ENCODE measurements at places on chromosomes 4 and X.

GRCh38 chr4:155789391-155789790, 30.6 kb downstream of the GUCY1B1 start:
- no peak for DNase-seq

GRCh38 chrX:118115953-118116712, 477 bp downstream of the KLHL13 start:
- DNase-seq: no peak

DNA sequence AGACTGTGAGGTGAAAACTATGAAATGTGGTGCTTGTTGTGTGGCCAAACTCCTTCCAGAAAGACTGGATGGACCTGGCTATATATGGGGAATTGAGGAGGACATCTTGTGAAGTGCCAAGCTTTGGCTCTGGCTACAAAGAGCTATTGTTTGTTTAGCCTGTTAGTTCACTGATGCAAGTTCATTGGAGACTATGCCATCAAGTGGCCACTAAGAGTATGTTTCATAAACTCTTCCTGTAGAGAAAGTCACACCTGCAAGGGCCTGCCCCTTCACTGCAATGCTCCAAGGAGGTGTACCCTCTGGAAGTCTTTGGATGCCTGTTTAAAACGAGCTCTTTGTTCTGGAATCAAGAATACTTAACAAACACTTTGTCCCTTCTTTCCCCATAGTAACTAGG, 382.0 kb downstream of the GABRG1 start:
- no peak for DNase-seq

DNA sequence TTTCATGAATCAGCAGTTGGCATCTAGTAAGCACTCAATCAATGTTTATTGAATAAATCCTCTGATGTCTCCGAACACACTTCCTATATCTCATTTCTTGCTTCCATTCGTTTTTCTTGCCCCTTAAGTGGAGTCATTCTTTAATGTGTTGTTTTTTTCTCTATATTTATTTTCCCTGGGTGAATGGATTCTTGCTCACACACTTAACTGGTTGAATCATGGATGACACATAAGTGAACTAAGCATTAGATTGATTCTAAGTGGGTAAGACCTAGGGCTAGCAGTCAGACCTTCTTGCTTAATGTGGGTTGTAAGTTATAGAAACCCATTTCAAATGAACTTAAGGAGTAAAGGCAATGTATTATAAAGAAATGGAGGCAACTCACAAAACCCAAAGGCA, 111.1 kb downstream of the RTL3 start:
- DNase-seq: no peak

DNA sequence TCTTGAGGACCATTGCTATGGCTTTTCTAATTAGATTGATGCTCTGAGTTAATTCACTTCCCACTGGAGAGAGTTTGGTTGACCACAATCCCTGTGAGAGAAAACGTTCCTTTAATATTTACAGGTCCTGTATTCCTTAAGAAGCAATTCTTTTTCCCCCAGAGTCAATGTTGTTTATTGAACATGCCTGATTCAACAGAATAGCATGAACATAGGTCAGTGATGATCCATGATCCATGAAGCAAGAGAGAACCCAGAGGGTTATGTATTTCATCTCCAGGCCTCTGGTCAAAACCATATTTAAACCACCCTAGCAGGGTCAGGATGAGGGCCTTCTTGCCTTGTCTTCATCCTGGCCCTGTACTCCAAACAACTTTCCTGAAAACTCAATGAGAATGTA, 39.4 kb upstream of the EFHC2 start:
- no peak for DNase-seq

DNA sequence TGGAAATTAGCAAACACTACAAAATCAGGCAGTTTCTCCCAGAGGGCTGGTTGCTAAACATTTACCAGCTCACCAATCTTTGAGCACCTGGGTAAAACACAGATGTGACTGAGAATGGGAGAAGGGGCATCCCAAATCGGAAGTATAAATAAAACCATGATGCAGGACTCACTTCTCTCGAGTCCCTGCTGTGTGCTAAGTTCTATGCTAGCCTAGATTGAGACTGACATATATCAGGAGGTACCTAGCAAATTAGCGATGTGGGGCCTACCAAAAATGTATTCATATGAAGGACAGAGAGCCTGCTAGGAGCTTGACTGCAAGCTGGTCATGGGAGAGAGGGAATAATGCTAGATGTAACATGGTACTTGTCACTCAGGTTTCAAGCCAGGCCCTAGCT, 171.9 kb upstream of the PGRMC2 start:
- DNase-seq: no peak

- no peak for DNase-seq
Measured at GRCh38 chrX:15214588-15214987, 55.3 kb downstream of the ASB9 start.

- DNase-seq: no peak
Measured at GRCh38 chrX:627510-627981, 3.0 kb upstream of the SHOX start.

GRCh38 chr4:162061214-162061613, 102.6 kb downstream of the FSTL5 start:
- no peak for DNase-seq

- no peak for DNase-seq
Measured at GRCh38 chr4:6710282-6710681, 617 bp upstream of the MRFAP1L1 start.

DNA sequence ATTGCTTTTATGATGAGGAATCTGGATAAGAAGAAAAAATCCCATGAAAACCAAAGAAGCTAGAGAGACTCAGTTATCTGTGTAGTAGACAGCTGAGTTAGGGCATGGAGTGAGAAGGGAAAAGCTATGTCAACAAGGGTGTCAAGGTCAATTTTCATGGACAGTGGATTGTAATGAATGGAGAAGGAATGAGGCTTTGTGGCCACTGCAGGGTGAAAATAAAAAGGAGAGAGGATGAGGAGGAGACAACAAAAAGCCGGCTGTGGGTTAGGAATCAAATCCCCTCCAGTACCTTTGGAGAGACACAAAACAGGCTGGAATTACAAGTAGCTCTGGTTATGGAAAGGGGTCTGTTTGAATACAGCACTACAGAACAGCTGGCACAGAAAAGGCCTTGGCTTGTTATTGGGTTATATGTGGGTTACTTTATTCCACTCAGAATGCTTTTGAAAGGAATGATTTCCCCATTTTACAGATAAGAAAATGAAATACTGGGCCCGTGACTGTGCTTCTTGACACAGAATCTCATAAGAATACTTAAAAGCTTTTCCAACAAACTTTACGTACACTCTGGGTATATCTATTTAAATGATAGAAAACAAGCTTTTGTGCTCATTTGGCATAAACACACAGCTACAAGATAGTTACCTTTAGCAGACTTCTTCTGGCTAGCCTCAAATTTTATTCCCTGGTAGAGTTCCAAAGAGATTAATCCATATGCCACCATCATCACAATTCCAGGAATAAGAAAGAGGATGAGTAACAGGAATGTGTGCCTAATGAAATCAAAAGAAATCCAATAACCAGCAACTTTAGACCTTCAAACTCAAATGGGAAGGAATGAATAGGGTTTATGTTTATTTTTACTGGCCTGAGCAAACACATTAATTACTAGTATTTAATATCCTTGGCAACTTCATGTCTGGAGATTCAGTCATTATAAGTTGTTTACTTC, 7.5 kb downstream of the CCKAR start:
- DNase-seq: no peak

GRCh38 chrX:105282077-105282476, 61.6 kb upstream of the TEX13A start:
- DNase-seq: no peak

- no peak for DNase-seq
Measured at GRCh38 chr4:70531981-70532380, 13.6 kb downstream of the AMTN start.

GRCh38 chr4:11801466-11802446, 373.1 kb upstream of the HS3ST1 start:
- no peak for DNase-seq

DNA sequence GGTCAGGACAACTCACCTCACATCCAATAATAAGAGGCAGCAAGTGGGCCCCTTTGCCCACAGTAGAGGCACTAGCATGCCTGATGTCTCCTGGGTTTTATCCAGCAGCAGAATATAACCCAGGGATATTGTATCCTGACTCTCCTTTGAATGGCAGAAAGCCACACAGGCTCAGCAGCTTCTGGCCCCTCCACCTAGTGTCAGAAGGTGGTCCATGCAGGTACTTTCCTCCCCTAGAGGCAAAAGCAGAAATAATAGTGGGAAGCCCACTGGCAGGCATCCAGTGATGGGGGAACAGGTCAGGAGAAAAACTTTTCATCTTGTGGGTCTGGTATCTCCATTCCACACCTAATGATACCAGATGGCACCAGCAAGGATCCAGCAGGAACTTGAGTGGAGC, 75.5 kb upstream of the IRS4 start:
- DNase-seq: no peak

GRCh38 chrX:70171624-70172023, 5.7 kb upstream of the DGAT2L6 start:
- no peak for DNase-seq

GRCh38 chrX:70025464-70025863, 24.3 kb downstream of the AWAT2 start:
- DNase-seq: no peak

GRCh38 chrX:82961129-82961528, 547.0 kb upstream of the POU3F4 start:
- no peak for DNase-seq

- DNase-seq: no peak
Measured at GRCh38 chr4:169988252-169988651, 37.9 kb downstream of the MFAP3L start.

GRCh38 chr4:72629540-72629939, 60.5 kb upstream of the ADAMTS3 start:
- DNase-seq: no peak

- DNase-seq: no peak
Measured at GRCh38 chrX:31550158-31550557, 478.3 kb upstream of the FTHL17 start.

DNA sequence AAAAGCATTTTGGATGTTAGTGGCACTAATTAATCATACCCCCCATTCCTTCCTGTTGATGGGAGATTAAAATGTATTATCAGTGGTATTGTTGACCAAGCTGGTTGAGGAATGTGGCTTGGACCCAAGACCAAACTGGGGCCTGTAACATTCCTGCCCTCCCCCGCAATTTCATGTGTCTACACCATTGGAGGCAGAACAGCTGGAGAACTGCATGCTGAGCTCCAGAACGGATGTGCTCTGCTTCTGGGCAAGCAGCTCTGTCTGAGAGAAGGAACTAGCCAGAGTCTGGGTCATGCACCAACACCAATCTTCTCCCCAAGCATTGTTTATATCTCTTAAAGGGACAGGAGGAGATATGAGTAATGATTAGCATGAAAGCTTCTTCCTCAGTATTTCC, 185.5 kb downstream of the CEP135 start:
- no peak for DNase-seq

- no peak for DNase-seq
Measured at GRCh38 chr4:173415092-173415491, 16.2 kb upstream of the SCRG1 start.

DNA sequence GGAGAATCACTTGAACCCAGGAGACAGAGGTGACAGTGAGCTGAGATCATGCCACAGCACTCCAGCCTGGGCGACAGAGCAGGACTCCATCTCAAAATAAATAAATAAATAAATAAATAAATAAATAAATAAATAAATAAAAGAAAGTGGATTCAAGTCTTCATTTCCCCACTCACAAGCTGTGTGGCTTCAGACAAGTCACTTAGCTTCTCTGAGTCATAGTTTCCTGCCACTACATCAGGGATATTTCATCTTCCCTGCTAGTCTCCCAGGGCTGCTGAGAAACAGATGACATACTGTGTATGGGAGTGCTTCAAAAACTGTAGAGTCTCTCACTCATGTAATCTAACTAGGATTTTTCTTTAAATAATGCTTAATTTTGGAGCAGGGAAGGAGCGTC, 37.2 kb downstream of the TBC1D9 start:
- no peak for DNase-seq

DNA sequence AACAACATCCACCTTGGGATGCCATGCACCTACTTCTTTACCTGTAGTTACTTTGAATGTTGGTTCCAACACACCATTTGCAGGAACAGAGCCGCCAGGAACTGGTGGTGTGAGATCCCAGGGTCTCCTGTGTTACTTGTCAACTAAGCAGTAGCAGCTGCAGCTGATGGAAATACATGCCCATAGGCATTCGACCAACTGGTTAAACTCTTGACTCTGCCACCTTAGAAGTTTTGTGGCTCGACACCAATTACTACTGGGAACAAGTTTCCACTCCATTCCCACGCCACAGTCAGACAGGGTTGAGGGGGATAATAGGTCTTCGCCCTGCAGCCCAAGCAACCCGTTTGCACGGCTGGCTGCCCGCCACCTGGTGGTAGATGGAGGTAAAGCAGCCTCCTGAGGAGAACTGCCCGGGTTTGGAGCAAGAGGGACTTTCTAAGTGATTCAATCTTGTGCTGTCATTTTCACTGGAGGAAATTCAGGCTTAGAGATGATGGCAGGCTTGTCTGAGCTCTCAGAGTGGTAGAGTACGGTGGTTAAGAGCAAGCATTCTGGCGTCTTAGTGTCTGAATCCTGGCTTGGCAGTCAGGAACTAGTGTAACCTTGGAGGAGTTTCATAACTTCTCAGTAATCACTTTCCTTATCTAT, 119.1 kb upstream of the TRIM2 start:
- DNase-seq: peak; percentile 84

GRCh38 chrX:21745756-21746155, 12.2 kb downstream of the SMPX start:
- DNase-seq: peak; percentile 43

GRCh38 chr4:153531000-153531358, 64.8 kb downstream of the TMEM131L start:
- no peak for DNase-seq

GRCh38 chr4:167622481-167623240, 388.4 kb upstream of the SPOCK3 start:
- DNase-seq: no peak

- DNase-seq: no peak
Measured at GRCh38 chrX:102652031-102652688, 877 bp downstream of the GPRASP1 start.

DNA sequence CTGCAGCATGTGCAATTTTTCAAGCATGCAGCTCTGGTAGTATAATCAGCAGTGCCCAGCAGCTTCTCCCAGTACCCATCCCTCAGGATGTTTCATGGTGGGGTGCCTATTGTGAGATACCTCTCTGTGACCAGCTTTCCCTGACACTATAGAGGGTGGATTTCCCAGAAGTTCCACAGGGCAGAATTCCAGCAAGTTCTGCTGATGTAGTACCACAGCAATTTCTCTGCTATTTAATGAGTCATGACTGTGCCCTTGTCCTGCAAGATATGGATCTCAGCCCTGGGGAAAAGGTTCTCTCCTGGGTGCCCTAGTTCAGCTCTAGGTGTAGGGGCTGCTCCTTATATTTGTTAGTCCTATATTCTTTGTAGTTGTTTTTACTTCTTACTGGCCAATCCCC, 174.8 kb downstream of the ENOX2 start:
- no peak for DNase-seq

GRCh38 chrX:39022106-39022505, 220.8 kb downstream of the MID1IP1 start:
- no peak for DNase-seq

DNA sequence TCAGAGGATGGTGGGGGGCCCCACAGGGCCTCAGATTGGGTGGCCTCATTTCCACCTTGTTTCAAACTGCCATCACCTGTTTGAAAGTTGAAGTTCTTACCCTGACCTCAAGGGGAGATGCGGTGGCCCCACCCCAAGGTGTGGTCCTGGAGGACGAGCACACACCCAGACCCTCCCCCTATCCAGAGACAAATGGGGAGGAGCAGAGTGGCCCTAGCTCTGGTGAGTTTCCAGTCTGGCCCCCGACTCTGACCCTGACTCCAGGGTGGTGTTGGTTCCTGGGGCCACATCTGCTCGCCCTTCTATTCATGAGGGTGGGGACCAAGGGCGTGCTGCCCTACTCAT, 36.3 kb upstream of the ADRA2C start:
- DNase-seq: no peak

- no peak for DNase-seq
Measured at GRCh38 chr4:167606551-167606950, 372.3 kb upstream of the SPOCK3 start.
